Fibroblast of skin of left quadriceps (primary cell): ENCODE measurements at places on chromosomes 13 and 19.

GRCh38 chr13:35278917-35279316 is 197.6 kb downstream of the MAB21L1 start:
- DNase-seq, result no peak

- no peak for DNase-seq
Measured at GRCh38 chr13:78606471-78607408, 3.4 kb upstream of the POU4F1 start.

DNA sequence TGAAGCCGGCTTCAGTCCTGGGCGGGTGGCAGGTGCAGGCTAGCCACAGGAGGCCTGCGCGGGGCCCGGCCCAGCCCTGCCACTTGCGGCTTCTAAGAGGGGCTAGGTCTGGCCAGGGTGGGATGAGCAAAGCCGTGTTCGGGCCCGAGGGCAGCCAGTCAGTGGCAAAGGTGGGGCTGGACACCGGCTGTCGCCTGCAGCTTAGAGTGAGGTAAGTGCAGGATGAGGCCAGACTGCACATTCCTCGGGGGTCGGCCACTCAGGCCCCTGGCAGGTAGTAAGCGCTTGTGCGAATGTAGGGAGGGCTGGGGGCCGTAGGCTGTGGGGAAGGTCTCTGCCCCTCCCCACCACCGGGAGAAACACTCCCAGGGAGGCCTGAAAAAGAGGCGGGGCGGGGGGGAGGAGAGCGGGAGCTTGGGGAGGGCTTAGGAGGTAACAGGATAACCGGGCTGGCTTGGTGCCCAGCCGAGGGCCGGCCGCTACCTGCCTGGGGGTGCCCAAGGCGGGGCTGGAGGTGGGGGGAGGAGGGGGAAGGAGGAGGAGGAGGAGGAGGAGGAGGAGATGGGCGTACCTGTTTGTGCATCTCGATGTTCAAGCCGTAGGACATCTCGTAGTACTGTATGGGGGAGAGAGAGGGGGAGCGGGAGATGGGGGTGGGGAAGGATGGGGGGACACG is 6.4 kb downstream of the TLE5 start:
- DNase-seq, result no peak

- peak; percentile 53 for DNase-seq
Measured at GRCh38 chr19:42010245-42011126, 16.5 kb upstream of the ATP1A3 start.

DNA sequence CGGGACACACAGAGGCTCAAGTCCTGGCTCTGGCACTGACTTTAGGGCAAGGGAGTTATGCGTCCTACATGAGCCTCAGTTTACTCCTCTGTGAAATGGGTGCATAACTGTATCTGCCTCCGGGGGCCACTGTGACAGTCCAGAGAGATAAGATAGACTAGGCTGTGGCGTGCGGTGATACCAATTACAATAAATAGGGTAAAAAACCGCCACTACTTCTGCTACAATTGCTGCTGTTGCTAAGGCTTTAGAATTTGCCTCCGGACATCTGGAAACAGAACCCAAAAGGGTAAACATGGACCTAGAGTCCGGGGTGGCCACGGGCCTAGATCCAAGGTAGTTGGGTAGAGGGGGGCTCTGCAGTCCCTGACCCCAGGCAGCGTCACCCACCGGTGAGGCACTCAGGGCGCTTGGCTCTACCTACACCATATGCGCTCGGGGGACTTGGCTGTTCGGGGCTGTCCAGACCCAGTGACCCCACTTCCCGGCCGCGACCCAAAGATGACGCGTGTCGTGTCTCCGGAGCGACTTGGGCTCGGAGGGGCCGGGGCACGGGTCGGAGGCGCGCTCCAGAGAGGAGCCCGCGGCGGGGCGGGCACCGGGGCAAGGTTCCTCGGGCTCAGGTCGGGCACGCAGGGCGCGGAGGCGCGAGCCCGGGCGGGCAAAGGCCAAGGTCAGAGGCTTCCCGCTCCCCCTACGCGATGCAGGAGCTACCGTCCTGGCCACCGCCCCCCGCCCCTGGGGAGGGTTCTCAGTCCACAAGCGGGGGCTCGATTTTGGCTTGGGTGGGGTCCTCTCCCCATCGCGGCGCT is 1.1 kb downstream of the INSR start:
- no peak for DNase-seq

- DNase-seq, result no peak
Measured at GRCh38 chr13:46894568-46894967, 2.3 kb downstream of the HTR2A start.

DNA sequence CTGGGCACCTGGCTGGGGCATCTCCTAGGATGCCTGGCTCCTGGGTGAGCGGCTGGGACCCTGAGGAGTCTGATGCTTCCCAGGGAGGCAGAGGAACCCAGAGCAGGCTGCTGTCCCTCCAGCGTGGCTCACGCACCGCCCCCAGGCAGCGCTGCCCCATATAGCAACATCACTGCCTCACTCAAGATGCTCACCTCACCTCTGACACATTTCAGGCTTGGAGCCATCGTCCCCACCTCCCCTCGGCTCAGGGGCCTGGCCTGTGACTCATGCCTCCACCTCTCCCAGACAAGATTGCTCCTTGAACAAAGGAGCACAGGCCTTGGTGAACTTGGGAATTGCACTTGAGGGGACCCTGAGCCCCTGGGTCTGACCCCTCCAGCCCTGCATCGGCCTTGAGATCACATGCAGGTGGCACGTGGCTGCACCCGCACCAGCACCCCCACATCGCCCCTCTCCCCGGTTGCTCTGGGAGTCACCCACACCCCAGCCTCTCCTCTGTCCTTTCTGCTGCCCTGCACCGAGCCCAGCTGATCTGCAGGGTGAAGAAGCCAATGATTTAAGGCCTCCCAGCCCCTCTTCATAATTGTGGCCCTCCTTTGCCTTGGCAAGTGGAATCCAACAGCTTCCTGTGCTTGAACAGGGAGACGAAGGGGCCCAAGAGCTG is 11.2 kb downstream of the CEBPA start:
- DNase-seq, result no peak

DNA sequence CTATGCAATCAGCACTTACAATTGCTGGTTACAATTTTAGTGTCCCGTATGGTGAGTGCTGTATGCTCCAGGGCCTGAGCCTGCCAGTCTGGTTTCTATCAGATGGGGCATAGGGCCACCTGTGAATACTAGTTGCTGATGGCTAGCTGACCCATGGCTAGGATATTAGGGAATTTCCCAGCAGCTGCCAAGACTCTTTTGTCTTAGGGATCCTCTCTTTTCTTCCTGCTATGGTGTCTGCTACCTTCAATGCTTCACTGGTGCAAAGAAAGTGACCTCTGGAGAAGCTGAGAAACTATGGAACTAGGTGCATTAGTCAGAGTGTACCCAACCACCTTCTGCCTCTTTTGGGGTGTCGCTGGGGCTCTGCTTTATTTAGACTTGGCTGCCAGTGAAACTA is 11.6 kb downstream of the CCDC169 start:
- DNase-seq, result no peak

DNA sequence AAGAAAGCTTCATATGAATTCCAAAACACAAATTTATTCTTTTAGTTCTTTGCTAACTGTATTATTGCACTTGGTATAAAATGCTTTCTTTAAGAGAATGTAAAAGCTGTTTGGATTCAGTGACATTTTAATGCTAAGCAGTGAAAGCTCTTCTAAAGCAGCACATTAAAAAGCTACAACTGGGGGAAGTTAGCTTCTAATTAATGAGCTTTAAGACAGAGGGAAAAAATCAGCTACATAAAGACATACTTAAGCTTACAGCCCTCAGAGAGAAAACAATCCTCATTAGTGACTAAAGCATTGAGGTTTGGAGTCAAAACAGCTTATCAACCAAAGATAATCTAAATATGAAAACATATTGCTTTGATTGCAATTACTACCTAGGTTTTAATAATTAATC is 1222.2 kb upstream of the SPRY2 start:
- no peak for DNase-seq

GRCh38 chr13:31749929-31750328 is 10.6 kb downstream of the RXFP2 start:
- peak; percentile 88 for DNase-seq

DNA sequence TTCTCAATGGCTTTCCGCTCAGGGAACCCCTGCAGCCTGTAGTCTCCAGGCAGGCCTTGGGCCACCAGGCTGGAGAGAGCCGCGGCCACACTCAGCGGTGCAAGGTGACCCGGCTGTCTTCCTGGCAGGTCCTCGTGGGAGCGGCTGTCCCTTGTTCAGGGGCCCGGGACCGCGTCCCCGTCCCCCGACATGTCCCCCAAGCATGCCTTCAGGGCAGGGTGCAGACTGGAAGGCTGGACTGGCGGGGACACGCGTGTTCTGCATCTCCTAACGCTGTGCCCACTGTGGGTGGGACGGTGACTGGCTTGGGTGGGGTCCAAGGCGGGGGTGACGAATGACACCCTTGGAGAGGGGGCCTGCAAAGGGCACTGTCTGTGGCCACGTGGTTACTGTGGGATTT is 93.6 kb downstream of the WTIP start:
- DNase-seq, result no peak

GRCh38 chr19:1767464-1767933 is 14.2 kb downstream of the ONECUT3 start:
- no peak for DNase-seq

- no peak for DNase-seq
Measured at GRCh38 chr19:6718741-6719539, 1.5 kb downstream of the C3 start.

GRCh38 chr19:31135841-31136240 is 213.4 kb downstream of the TSHZ3 start:
- DNase-seq, result no peak

DNA sequence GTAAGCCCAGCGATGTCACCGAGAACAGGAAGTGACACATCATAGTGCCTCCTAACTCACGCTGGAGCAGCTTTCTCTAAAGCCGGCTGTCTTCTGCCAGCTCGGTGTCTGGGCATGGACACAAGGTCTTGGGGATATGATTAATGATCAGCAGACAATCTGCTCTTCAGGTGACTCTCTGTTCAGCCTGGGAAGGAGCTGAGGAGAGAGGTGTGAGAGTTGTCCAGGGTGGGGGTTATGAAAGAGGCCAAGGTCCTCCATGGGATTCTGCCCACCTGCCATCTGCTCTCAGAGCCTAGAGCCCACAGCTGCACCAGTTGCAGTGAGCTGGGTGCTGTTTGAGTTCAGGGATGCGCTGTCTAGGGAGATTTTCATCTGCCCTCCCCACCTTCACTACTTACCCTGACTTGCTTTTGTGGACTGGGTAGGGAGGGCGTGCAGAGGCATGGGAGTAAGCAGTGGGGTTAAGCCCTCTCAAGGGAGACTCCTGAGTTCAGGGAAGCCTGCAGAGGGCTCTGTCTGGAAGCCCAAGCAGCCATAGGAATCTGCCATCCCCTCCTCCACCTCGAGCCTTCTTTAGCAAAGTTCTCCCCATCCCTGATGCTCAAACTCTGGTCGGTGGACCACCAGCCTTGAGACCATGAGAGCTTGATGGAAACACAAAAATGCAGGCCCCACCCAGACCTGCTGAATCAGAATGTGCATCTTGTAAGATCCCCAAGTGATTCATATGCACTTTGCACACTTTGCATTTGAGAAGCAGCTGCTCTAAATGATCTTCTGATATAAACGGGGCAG is 539.7 kb downstream of the RFC3 start:
- DNase-seq, result peak; percentile 50

- DNase-seq, result no peak
Measured at GRCh38 chr19:5774921-5775320, 9.6 kb downstream of the PRR22 start.

- DNase-seq, result no peak
Measured at GRCh38 chr13:74230984-74231501, 96.8 kb upstream of the KLF12 start.

- peak; percentile 40 for DNase-seq
Measured at GRCh38 chr13:77833331-77833863, 85.2 kb downstream of the EDNRB start.

DNA sequence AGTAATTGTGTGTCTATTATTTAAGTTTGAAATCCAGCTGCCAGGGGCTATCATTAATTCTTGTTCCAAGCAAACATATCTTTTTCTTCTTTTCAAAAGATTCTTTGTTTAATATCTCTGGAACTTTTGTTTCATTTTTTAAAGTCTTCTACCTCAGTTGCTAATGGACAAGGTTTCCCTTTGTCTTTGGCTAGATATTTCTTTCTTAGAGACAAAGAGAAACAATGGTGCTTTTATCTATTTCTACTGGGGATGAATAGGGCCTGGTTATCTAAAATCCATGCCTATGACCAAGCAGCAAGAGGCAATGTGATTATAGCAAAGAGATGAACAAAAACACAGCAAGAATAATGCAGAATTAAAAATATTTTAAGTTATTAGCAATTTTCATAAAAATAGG is 661.3 kb upstream of the KLF12 start:
- DNase-seq, result no peak

DNA sequence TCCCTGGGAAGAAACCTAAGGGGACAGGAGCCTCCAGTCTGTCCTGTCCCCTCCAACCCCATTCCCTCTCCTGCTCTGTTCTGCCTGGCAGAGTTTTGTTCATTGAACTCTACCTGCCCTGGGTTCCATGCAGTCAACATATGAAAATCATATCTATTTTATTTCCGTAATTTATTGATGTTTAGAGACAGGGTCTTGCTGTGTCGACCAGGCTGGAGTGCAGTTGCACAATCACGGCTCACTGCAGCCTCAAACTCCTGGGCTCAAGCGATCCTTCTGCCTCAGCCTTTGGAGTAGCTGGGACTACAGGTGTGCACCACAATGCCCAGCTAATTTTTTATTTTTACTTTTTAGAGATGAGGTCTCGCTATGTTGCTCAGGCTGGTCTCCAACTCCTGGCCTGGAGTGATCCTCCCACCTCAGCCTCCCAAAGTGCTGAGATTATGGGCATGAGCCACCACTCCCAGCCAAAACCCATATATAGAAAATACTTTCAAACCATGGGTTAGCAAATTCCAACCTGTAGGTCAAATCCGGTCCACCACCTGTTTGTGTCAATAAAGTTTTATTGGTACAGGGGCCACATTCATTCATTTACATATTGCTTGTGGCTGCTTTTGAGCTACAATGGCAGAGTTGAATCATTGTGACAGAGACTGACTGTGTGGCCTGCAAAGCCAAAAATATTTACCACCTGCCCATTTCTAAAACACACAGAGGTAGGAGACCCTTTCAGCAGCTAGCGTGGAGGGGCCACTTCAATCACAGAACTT is 39.3 kb downstream of the FBN3 start:
- DNase-seq, result no peak

GRCh38 chr19:5289060-5289990 is 51.3 kb downstream of the PTPRS start:
- no peak for DNase-seq

GRCh38 chr19:15297416-15298224 is 34.7 kb downstream of the BRD4 start:
- DNase-seq, result no peak

- peak; percentile 20 for DNase-seq
Measured at GRCh38 chr19:56333506-56333905, 18.9 kb upstream of the ZSCAN5A start.

DNA sequence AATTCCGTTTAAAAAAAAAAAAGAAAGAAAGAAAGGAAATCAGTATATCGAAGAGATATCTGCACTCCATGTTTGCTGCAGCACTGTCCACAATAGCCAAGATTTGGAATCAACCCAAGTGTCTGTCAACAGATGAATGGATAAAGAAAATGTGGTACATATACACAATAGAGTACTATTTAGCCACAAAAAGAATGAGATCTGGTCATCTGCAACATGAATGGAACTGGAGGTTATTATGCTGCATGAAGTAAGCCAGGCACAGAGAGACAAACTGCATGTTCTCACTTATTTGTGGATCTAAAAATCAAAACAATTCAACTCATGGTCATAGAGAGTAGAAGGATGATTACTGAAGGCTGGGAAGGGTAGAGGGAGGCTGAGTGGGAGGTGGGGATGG is 16.3 kb downstream of the ZNF565 start:
- no peak for DNase-seq
